CD4-positive, alpha-beta T cell (primary cell): ENCODE measurements at places on chromosomes 5 and 9.

- no peak for DNase-seq
Observed at GRCh38 chr5:50763846-50764245, 97.4 kb downstream of the PARP8 start.

DNA sequence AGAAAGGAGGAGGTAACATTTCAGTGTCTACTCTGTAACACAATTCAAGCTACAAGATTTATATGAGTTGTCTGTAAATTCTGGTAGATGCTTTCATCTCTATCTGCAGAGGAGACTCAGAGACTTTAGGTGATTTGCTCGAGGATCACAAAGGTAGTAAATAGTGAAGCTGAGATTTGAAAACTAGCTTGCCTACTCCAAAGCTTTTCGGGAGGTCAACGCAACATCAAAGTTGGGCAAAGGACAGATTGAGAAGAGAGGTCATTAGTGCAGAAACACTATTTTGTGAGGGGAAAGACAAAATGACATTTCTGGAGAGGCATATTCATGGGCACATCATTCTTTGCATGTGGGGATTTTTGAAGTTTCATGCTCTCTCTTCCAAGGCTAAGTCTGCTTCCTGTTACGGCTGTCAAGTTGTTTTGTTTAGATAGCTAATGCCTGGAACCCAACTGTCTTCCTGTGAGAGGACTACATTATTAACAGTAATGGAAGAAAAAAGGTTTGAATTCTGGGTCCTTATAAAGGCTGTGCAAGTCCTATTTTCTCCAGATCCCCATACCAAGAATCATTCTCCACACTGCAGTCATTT, 413.5 kb upstream of the ZNF462 start:
- DNase-seq, result no peak

DNA sequence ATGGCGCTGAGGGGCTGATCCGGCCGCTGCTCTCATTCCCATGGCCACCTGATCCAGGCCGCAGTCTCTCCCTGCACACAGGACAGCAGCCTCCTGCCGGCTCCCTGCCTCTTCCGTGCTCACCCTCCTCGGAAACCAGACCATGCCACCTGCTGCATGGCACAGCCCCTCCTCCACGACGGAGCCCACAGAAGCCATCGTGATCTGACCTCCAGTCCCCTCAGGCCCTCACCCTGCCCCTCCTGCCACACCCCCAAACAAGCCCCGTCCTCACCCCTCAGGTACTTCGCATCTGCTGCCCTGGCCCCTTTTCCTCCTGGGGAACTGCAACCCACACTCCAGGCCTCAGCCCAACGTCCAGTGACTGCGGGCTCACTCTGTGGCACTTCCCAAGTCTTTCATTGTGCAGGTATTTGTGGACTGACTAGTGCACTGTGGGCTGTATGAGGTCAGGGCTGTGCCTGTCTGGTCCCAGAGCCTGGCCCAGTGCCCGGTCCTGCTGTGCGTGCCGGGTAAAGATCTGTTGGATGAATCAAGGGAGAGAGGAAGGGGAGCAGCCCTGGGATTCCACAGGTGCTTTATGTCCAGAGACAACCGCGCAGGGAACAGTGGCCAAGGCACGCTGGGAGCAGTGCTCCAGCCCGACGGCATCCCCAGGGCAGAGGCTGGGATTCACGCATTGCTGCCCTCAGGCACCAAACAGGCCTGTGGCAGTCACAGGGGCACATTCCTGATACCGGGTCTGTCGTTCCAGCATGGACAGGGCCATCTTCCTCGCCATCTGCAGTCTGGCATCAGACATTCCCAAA, 86.1 kb downstream of the ADAMTS2 start:
- DNase-seq, result no peak

DNA sequence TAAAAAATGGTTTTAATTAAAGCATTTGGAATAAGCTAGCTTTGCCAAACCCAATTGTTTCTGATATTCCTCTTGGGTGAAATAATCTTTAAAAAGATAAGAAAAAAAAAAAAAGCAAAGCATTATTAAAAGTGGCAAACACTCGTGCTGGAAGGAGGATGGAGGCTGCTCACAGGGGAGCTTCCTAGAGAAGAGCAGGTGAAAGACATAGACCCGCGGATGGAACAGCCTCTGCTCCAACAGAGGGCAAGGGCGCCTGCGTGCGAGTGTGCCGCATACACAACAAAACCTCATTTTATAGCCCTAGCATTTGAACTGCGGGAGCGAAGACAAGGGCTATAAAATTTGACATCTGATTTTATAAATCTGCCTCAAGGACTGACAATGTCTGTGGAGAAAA, 33.4 kb upstream of the SLC25A51 start:
- DNase-seq, result no peak

GRCh38 chr5:138875552-138875875, 379 bp upstream of the LRRTM2 start:
- DNase-seq, result no peak

GRCh38 chr5:65992630-65993029, 66.3 kb downstream of the ERBIN start:
- DNase-seq, result no peak

DNA sequence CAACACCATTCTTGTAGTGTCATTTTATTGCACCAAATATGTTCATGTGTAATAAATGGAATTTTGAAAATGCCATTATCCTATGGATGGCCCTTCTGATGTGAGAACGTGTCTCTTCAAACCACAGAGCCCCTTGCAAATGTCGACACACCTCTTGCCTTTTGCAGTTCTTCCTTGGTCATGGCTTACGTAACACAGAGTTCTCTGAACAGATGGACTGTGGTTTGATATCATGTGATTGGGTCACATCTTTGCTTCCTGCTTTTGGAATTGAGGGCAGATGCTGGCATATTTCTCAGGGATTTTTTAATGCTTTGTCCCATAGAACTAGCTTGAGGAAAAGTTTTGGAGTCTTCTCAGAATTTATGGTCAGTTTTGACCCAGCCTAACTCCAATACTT, 4.6 kb downstream of the TGFBR1 start:
- no peak for DNase-seq

DNA sequence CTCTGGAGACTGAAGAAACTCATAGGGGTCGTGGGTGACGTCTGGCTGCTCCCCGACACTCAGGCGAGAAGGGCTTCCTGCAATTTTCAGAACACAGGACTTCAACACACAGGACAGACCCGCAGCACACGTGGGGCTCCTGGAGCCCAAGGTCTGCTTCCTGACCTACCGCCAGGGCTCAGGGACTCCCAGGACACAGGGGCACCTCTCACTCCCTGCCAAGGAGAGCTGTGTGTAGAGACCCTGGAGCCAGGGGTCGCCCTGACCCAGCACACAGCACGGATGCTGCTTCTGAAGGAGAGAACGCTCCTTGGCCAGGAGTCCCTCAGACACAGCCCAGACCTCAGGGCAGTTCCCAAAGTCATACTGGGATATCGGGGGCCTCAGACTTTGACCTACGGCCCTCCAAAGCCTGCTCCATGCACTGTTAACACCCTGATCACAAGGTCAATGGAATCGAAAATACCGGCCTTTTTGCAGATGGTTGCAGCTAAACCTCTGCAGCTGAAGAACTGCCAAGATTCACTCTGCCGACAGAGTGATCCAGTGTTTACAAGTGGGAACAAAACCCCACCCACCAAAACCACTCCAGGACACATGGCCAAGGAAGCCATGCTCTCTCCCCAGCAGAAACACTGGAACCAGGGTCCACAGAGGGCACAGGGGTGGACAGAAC, 13.8 kb upstream of the ZDHHC11 start:
- no peak for DNase-seq

DNA sequence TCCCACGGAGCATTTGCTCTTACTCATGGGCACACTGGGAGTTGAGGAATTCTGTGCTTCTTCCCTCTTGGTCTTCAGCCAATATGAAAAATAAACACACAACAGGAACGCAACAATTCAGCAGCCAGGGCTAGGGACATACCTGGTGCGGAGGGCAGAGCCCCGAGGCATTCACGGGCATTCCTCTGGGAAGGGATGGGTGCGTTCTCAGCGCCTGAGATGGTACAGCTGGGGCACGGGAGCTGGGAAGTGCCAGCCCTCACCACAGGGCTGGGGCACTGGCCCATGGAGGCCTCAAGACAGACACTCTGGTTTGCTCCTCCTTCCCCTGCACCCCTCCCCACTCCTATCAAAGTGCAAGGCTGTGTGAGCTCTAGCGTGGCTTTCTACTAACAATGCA, 2.1 kb downstream of the SLC6A3 start:
- no peak for DNase-seq

DNA sequence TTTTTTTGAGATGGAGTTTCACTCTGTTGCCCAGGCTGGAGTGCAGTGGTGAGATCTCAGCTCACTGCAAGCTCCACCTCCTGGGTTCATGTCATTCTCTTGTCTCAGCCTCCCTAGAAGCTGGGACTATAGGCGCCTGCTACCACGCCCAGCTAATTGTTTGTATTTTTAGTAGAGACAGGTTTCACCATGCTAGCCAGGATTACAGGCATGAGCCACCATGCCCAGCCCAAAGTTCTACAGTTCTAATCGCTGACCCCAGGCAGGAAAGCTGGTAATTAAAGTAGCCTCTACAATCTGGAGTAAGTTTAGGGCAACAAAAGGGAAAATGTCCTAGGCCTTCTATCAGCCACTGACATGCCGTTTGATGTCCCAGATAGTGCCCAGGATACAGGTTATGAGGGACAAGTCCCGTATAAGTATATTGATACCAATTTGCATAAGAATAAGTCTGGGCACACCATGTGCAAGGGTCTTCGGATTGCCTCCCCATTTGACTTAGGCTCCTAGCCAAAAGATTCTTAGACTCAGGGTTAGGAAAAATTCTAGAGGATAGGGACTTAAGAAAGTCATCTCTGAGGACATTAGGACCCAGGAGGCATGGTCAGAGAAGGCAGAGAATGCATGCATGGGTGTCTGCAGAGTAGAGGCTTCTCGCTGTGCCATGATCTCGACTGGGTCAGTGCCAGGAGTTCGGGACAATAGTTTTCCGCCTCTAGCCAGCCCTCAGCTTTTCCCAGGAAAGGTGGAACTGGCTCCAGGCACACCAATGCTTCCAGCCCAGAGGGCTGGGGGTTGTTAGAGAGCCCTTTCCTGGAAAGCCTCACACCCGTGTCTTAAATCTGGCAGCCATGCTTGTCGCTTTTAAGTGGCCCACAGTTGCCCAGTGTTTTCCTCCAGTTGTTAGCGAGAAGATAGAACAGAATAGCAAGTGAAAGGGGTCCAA, 1111.1 kb downstream of the TAF11L14 start:
- DNase-seq, result peak; percentile 21
